CD4-positive, alpha-beta T cell (primary cell): ENCODE measurements at places on chromosomes 7 and 10.

DNA sequence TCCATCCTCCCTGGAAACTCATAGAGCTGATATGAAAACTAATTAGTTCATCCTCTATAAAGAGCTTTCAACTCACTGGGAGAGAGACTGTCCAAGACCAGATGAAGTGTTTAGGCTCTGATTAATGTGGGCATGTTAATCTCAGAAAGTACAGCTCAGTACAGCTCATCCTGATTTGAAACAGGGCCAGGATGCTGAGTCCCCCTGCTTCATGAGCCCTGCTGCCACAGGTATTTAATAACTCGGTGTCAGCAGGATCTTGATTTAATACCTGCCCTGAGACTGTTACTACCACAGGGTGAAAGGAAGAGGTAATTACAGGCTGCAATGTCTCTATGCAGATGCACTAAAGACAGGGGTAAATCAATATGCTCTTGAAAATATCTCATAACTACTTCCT lies 10.8 kb downstream of the LMOD2 start:
- H3K4me1 ChIP-seq, result no peaks in the 10 kb centered on the region
- no peaks in the 10 kb centered on the region for H3K27me3 ChIP-seq
- H3K36me3 ChIP-seq, result no peaks in the 10 kb centered on the region
- H3K27ac ChIP-seq, result no peak overlapping the region
- no peak overlapping the region for H3K4me3 ChIP-seq
- DNase-seq, result no peak

DNA sequence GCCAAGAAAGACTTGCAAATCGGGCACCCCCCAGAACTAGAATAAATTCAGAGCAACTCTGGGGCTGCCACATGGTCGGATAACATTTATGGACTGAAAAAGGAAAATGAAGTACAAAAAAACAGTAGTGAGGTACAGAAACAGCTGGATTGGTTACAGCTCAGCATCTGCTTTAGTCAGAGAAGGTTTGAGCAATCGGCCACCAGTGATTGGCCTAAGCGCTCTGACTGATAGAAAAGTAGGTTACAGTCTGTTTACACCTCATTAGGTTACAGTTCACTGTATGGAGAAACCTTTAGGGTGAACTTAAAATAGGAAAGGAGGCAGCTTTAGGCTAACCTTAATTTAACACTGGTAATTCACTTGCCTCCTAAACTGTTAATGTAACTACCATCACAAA lies 102.0 kb upstream of the DKK1 start:
- no peaks in the 10 kb centered on the region for H3K27me3 ChIP-seq
- H3K4me3 ChIP-seq, result no peak overlapping the region
- no peak for DNase-seq
- H3K27ac ChIP-seq, result no peak overlapping the region
- no peaks in the 10 kb centered on the region for H3K36me3 ChIP-seq

DNA sequence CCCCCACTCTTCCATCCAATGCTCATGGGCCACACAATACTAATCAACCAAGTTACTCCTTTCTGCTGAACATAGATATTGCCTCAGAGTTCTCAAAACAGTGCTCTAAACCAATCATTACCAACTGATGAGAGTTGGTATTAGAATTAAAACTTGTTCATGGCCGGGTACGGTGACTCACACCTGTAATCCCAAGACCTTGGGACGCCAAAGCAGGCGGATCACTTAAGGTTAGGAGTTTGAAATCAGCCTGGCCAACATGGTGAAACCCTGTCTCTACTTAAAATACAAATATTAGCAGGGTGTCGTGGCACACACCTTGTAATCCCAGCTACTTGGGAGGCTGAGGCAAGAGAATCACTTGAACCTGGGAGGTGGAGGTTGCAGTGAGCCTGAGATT lies 8.2 kb downstream of the TM9SF3 start:
- no peak overlapping the region for H3K4me3 ChIP-seq
- no peak overlapping the region for H3K27ac ChIP-seq
- H3K27me3 ChIP-seq, result no peaks in the 10 kb centered on the region
- DNase-seq, result no peak
- H3K36me3 ChIP-seq, result peaks cover 18% of the 10 kb centered on the region

- no peak overlapping the region for H3K4me3 ChIP-seq
- peaks cover 7% of the 10 kb centered on the region for H3K4me1 ChIP-seq
- no peaks in the 10 kb centered on the region for H3K27me3 ChIP-seq
- DNase-seq, result no peak
- H3K36me3 ChIP-seq, result no peaks in the 10 kb centered on the region
Observed at GRCh38 chr7:151549644-151550043, 29.9 kb upstream of the RHEB start.

GRCh38 chr7:16668049-16668858 lies 22.3 kb downstream of the BZW2 start:
- H3K27me3 ChIP-seq, result no peaks in the 10 kb centered on the region
- H3K4me3 ChIP-seq, result no peak overlapping the region
- no peak for DNase-seq
- no peak overlapping the region for H3K27ac ChIP-seq

- H3K27me3 ChIP-seq, result peaks cover 2% of the 10 kb centered on the region
- H3K4me3 ChIP-seq, result no peak overlapping the region
- H3K4me1 ChIP-seq, result no peaks in the 10 kb centered on the region
- H3K36me3 ChIP-seq, result no peaks in the 10 kb centered on the region
- DNase-seq, result no peak
Observed at GRCh38 chr7:26425655-26426054, 134.0 kb downstream of the SNX10 start.

DNA sequence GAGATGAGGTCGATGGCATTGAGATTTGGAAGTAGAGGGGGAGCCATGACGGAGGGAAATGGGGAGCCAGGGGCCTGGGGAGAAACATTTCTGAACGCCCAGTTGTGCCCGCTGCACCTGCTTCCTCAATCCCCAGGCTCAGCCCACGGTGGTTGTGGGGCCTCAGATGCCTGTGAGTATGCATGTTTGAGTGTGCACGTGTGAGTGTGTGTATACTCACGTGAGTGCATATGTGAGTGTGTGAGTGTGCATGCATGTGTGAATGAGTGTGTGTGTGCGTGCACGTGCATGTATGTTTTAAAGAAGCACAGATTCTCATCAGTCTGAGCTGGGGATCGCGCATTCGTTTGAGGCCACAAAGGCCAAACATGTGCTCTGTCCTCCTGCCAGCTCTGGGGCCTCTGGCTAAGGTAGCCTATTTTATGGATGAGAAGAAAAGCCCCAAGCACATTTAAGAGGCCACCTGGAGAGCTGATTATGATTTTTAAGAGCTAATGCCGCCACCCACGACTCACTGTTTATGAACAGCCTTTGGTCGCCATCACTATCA lies 154.8 kb downstream of the ARHGAP12 start:
- H3K27ac ChIP-seq, result no peak overlapping the region
- no peaks in the 10 kb centered on the region for H3K27me3 ChIP-seq
- no peaks in the 10 kb centered on the region for H3K36me3 ChIP-seq

GRCh38 chr7:30708983-30709382 lies 26.7 kb upstream of the CRHR2 start:
- H3K4me3 ChIP-seq, result no peak overlapping the region
- H3K36me3 ChIP-seq, result no peaks in the 10 kb centered on the region
- H3K27me3 ChIP-seq, result no peaks in the 10 kb centered on the region

DNA sequence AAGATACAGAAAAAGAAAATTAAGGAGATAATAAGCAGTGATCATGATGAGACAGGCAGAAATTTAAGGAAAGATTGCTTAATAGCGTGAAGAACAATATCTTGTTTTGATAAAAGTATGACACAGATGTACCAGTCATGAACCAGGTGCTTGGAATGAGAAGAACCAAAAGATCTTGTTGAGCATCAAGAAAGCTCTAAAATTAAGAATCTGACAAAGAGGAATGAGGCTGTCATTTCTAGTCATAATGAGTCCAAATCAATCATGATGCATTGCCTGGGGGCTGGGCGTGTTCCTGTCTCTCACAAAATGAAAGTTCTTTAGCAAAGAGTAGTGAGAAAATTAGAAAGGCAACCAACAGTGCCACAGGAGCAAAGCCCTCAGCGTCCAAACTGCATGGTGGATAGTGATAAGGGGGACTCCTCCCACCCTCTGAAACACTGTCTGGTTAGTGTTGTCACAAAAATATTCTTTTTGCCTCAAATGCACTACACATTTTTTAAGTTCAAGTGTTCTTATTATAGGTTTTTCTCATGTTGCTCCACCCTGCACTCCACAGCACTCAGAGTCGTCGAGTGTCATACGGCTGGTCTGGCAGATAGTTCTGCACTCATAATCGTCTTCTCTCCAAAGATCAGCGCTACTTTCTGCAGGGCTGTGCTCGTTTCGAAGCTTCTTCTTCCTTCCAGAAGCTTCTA lies 439.6 kb downstream of the TNS3 start:
- no peaks in the 10 kb centered on the region for H3K4me1 ChIP-seq
- H3K36me3 ChIP-seq, result no peaks in the 10 kb centered on the region
- DNase-seq, result no peak
- no peak overlapping the region for H3K4me3 ChIP-seq
- no peak overlapping the region for H3K27ac ChIP-seq
- no peaks in the 10 kb centered on the region for H3K27me3 ChIP-seq

DNA sequence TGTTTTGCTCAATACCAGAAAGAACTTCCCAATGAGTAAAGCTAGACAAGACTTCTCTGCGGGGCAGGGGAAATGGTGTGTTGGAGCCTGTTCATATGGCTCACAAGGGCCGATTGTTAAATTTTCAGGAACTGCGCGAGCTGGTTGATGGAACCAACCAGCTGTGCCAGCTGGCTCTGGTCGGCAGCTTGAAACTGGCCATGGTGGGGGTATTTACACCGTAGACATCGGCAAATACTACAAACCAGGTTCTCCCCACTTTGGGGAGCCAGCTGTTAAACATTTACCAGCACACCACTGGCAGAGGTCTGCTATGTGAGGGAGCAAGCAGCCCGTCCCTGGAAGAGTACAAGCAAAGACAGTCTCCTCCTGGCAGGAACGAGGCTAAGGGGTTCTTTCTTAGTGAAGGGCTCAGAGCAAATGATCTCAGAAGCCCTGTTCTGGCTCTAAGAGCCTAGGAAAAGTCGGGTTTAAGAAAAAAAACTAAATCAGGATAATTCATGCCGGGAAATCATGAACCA lies 8.8 kb upstream of the ZMIZ1 start:
- no peak overlapping the region for H3K27ac ChIP-seq
- peaks cover 26% of the 10 kb centered on the region for H3K4me1 ChIP-seq
- H3K27me3 ChIP-seq, result no peaks in the 10 kb centered on the region
- no peak overlapping the region for H3K4me3 ChIP-seq
- no peaks in the 10 kb centered on the region for H3K36me3 ChIP-seq

DNA sequence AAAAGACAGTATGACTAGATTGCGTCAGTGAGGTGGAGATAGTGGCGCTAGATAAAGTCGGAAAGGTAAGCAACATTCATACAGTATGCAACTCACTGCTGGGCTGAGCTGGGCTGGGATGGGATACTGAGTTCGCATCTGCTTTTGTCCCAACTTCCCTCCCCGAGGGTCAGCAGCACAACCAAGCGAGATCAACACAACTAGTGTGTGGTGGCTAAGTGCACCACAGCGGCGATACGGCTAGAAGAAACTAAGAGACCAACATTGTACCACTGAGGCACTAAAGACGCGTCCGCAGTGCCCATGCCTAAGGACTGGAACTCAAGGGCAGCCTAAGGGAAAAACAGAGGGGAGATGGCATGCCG lies 467 bp downstream of the EXOSC1 start:
- H3K27me3 ChIP-seq, result no peaks in the 10 kb centered on the region
- H3K4me1 ChIP-seq, result peaks cover 33% of the 10 kb centered on the region
- H3K4me3 ChIP-seq, result peak overlapping the region; percentile 78
- peak; percentile 22 for DNase-seq

GRCh38 chr7:105672801-105673200 lies 91.5 kb upstream of the EFCAB10 start:
- DNase-seq, result no peak
- H3K27me3 ChIP-seq, result no peaks in the 10 kb centered on the region
- no peaks in the 10 kb centered on the region for H3K36me3 ChIP-seq
- no peak overlapping the region for H3K27ac ChIP-seq

GRCh38 chr7:31835471-31835870 lies 148.5 kb downstream of the PPP1R17 start:
- H3K4me3 ChIP-seq, result no peak overlapping the region
- no peak overlapping the region for H3K27ac ChIP-seq
- H3K27me3 ChIP-seq, result no peaks in the 10 kb centered on the region
- H3K4me1 ChIP-seq, result no peaks in the 10 kb centered on the region
- DNase-seq, result no peak

GRCh38 chr10:49363309-49364031 lies 32.4 kb downstream of the DRGX start:
- no peaks in the 10 kb centered on the region for H3K36me3 ChIP-seq
- DNase-seq, result no peak
- H3K27me3 ChIP-seq, result peaks cover 2% of the 10 kb centered on the region
- no peak overlapping the region for H3K27ac ChIP-seq
